Activated T-cell treated with anti-CD3 and anti-CD28 coated beads, Interleukin-2, amount 50 U/mL, for 72 hours (primary cell): ENCODE measurements at places on chromosomes 7 and 10. TPM values are rescaled to one million over a fixed set of nuclear protein-coding genes. Genes with fewer than 3 reads are reported as not detected.

GRCh38 chr10:103888113-103888841, 29.7 kb downstream of the STN1 start:
- peaks cover 39% of the 10 kb centered on the region for H3K4me1 ChIP-seq
- H3K36me3 ChIP-seq = peaks cover 5% of the 10 kb centered on the region
- DNase-seq = peak; percentile 32
- no peak overlapping the region for H3K4me3 ChIP-seq

GRCh38 chr7:46715579-46715978, 794.5 kb upstream of the IGFBP3 start:
- no peaks in the 10 kb centered on the region for H3K4me1 ChIP-seq
- no peak for DNase-seq
- no peaks in the 10 kb centered on the region for H3K27me3 ChIP-seq
- H3K27ac ChIP-seq = peak overlapping the region; percentile 35

DNA sequence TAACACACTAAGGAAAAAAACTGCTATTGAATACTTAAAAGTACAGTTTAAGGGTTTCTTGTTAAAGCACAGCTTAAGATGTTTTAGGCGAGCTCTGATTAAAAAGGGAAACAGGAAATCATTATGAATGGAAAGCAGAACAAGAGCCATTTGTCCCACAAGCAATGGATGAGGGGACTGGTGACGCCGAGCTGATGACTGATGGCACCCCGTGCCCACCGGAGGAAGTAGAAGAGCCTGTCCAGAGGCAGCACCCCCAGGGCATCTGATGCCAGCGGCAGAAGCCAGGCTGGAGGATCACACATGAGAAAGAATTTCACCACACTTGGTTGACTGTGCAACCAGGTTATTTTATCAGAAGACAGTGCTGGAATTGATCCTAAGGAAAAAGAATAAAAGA, 15.0 kb upstream of the INSIG1 start:
- peaks cover 19% of the 10 kb centered on the region for H3K27me3 ChIP-seq
- no peak for DNase-seq
- peaks cover 73% of the 10 kb centered on the region for H3K4me1 ChIP-seq
- H3K36me3 ChIP-seq = no peaks in the 10 kb centered on the region
- no peak overlapping the region for H3K27ac ChIP-seq

The ZPBP gene
- not detected for total RNA-seq

DNA sequence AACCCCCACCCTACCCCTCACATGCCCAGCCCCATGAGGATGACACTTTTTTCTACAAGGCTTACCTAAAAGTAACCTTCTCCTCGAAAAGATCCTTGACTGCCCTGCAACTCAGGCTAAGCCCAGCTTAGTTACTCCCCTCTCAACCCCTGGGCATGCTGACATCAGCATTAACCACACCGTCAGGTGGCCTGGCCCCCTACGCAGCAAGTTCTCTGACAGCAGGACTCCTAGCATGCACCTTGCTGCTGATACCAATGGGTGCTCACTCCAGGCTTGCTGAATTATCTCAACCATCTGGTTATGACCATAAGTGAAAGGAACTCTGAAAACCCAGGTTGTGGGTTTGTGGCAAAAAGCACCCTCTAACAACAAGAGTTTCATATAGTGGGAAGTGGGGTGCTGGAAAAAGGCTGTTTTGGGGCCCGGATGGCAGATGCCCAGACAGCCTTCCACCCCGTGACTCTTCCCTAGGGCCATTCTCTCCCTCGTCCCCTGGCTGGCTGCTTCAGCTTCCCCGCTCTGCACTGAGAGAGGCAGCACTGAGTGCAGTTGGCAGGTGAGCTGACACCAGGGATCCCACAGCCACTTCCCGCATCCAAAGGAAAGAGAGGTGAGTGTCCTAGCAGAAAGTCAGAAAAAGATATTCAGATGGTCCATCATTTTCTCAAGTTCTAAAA, 518.9 kb downstream of the KCNMA1 start:
- no peak overlapping the region for H3K27ac ChIP-seq
- H3K36me3 ChIP-seq = no peaks in the 10 kb centered on the region
- no peak for DNase-seq

- peaks cover 91% of the 10 kb centered on the region for H3K4me1 ChIP-seq
- peak overlapping the region; percentile 87 for H3K4me3 ChIP-seq
- peak; percentile 52 for DNase-seq
- H3K36me3 ChIP-seq = peaks cover 17% of the 10 kb centered on the region
- H3K27ac ChIP-seq = peak overlapping the region; percentile 92
- H3K27me3 ChIP-seq = no peaks in the 10 kb centered on the region
Observed at GRCh38 chr10:124696446-124697392, 47.5 kb downstream of the FAM53B start.
